B cell (primary cell): ENCODE measurements at places on chromosomes 6 and 20. TPM values are rescaled to one million over a fixed set of nuclear protein-coding genes. Genes with fewer than 3 reads are reported as not detected.

DNA sequence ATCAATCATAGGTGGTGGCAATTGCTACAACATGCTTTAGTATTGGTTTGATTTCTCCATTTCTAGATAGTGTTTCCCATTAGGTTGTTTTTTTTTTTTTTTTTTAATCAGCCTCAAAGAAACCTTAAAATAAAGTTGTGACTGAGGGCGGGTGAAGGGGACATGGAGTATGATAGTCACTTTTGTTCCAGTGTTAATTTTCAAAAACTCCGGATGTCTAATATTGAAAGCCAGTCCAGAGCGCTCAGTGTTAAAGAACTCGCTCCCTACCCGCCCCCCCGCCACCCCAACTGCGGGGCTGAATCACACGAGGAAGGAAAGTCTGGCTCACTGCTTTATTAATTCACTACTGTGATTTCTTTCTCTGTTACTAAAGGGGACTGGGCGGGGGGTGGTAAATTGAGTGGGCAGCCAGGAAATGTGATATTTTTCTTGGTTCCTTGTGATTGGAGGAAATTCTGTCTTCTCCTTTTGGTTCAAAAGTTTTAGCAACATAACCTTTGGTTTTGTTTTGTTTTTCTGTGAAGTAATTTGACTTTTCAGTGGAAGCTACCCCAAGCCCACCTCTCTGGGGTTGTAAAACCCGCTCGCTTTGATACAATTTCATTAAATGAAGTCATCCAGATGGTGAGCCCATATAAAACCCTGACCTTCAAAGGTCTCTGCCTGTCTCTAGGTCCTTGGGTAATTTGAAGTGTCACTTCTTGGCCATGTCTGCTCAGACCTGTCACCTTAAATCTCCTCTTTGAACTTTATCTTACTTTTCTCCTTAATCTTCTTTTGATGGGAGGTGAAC is 38.0 kb downstream of the TNFAIP3 start:
- H3K36me3 ChIP-seq, result no peaks in the 10 kb centered on the region
- H3K27me3 ChIP-seq, result no peaks in the 10 kb centered on the region
- peak overlapping the region; percentile 31 for H3K4me3 ChIP-seq
- DNase-seq, result peak; percentile 39

DNA sequence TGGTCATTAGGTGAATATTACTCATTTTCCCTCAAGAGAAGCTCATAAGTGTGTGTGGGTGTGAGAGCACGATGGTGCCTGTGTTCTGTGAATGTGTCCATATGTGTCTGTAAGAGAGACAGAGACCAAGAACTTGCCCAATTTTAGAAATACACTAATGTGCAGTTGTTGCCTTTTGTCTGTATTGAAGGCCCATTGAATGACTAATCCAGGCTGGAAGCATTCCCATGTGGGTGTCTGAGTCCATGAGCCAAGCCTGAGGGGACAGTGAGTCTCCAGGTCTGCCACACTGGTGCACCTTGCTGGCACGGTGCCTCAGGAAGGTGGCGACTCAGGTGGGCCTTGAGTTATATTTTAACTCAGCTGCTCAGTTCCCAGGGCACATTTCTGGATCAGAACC is 25.5 kb upstream of the ASXL1 start:
- peak overlapping the region; percentile 51 for H3K27ac ChIP-seq
- H3K4me3 ChIP-seq, result no peak overlapping the region
- peaks cover 49% of the 10 kb centered on the region for H3K36me3 ChIP-seq
- no peaks in the 10 kb centered on the region for H3K27me3 ChIP-seq

ANGPT4 gene
- total RNA-seq, result not detected in 2 replicates

- H3K27ac ChIP-seq, result no peak overlapping the region
- no peak for DNase-seq
- no peaks in the 10 kb centered on the region for H3K36me3 ChIP-seq
- no peaks in the 10 kb centered on the region for H3K4me1 ChIP-seq
- H3K27me3 ChIP-seq, result no peaks in the 10 kb centered on the region
- H3K4me3 ChIP-seq, result no peak overlapping the region
These were observed 40.8 kb downstream of the FAM229B start for GRCh38 chr6:112128208-112128607.

- H3K27ac ChIP-seq, result no peak overlapping the region
- no peaks in the 10 kb centered on the region for H3K27me3 ChIP-seq
- H3K4me3 ChIP-seq, result no peak overlapping the region
- DNase-seq, result peak; percentile 40
These were observed 296.8 kb downstream of the UTRN start for GRCh38 chr6:144581812-144582537.

- no peaks in the 10 kb centered on the region for H3K27me3 ChIP-seq
- no peaks in the 10 kb centered on the region for H3K36me3 ChIP-seq
- H3K27ac ChIP-seq, result no peak overlapping the region
- H3K4me3 ChIP-seq, result no peak overlapping the region
These were observed 166.5 kb upstream of the SNX9 start for GRCh38 chr6:157656437-157656997.

DNA sequence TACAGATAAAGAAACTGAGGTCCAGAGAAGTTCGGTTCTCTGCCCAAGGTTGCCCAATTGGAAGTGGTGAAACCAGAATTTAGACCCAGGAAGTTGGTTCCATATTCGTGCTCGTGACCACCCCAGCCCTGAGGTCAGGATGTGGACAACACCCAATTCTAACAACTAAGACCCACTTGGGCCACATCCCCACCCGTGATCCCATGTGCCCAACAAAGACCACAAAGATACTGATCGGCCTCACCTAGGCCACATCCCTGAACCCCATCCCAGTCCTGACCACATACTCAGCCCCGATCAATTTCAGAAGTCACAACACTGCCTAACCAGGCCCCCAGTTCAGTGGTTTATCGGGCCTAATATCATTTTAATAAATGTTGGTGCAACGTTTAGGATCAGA is 138.4 kb downstream of the PREX1 start:
- no peaks in the 10 kb centered on the region for H3K27me3 ChIP-seq
- DNase-seq, result no peak
- peaks cover 3% of the 10 kb centered on the region for H3K36me3 ChIP-seq
- no peaks in the 10 kb centered on the region for H3K4me1 ChIP-seq
- H3K4me3 ChIP-seq, result no peak overlapping the region
- no peak overlapping the region for H3K27ac ChIP-seq

GRCh38 chr6:154343473-154344308 is 12.9 kb downstream of the IPCEF1 start:
- no peak for DNase-seq
- H3K36me3 ChIP-seq, result no peaks in the 10 kb centered on the region
- H3K27ac ChIP-seq, result no peak overlapping the region
- H3K27me3 ChIP-seq, result no peaks in the 10 kb centered on the region

DNA sequence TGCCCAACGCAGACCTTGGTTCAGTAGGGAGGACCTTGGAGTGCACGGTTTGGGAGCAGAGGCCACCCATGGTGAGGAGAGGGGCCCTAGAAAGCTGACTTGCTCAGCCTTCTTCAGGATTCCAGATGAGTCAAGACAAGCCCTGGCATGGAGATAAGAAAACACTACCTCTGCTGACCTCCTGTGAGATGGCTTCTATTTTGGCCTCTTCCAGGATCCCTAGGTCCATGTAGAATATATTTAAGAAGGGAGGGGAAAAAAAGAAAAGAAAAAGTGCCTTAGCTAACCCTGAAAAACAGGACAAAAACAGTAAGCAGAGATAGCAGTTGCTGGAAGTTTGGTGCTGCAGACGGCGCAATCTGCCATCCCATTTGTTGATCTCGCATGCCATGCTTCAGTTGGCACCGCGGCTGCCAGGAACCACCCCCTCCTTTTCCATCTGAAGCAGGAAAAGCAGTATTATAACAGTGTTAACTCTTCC is 100.0 kb downstream of the ARMC2 start:
- no peak for DNase-seq
- peaks cover 19% of the 10 kb centered on the region for H3K4me1 ChIP-seq
- no peaks in the 10 kb centered on the region for H3K27me3 ChIP-seq
- no peak overlapping the region for H3K4me3 ChIP-seq
- no peaks in the 10 kb centered on the region for H3K36me3 ChIP-seq
- H3K27ac ChIP-seq, result no peak overlapping the region

DNA sequence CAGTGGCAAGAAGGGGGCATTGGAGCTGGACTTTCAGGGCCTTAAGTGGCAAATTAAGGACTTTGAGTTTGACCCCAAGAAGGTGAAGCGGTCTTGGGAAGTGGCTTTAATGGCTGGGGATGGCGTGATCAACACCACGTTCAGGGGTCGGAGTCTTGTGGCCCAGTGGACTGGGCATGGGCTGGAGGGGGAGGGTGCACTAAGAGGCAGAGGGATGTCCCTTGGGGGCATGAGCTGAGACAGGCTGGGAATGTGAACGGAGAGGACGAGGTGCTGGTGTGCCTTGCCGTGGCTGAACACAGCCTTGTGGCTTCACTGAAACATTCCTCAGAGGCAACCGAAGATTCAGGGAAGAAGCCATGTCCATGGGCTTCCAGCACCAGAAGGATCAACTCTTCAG is 227.0 kb downstream of the SYNDIG1 start:
- H3K4me1 ChIP-seq, result no peaks in the 10 kb centered on the region
- no peak overlapping the region for H3K27ac ChIP-seq
- DNase-seq, result no peak
- H3K4me3 ChIP-seq, result no peak overlapping the region
- H3K36me3 ChIP-seq, result no peaks in the 10 kb centered on the region
- H3K27me3 ChIP-seq, result no peaks in the 10 kb centered on the region

DNA sequence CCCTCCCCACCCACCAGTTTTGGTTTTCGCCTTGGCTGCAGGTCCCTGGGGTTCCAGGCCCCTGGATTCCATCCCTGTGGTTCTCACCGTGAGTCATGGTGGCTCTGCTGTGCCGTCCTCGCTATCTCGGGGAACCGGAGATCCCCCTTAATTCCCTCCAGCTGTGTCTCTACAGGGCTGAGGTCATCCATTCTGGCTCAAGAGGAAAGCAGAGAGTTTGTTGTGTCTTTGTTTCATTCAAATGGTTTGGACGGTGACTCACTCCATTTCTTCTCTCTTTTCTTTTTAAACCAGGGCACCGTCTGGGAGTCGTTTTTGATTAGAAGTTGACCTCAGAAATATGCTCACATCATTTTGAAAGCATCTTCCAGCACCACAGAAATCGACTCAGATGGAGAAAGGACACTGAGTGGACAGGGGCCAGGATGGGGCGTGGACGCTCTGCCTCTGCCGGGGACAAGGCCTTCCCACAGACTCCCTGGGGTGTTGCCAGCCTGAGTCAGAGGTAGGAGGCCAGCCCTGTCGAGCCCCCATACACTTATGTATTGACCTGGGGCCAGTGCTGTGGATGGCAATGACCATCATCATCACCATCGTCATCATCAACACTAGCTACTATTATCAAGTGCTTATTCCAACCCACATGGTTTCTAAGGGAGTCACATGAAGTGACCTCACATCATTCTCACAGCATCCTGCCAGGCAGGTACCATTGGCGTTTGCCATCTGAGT is 176.2 kb downstream of the NFATC2 start:
- DNase-seq, result no peak
- H3K36me3 ChIP-seq, result no peaks in the 10 kb centered on the region
- H3K27ac ChIP-seq, result no peak overlapping the region
- no peaks in the 10 kb centered on the region for H3K4me1 ChIP-seq

GRCh38 chr20:10927011-10927583 is 253.3 kb upstream of the JAG1 start:
- no peak for DNase-seq
- no peaks in the 10 kb centered on the region for H3K4me1 ChIP-seq
- H3K27me3 ChIP-seq, result no peaks in the 10 kb centered on the region
- no peak overlapping the region for H3K27ac ChIP-seq
- no peaks in the 10 kb centered on the region for H3K36me3 ChIP-seq
- H3K4me3 ChIP-seq, result no peak overlapping the region

DNA sequence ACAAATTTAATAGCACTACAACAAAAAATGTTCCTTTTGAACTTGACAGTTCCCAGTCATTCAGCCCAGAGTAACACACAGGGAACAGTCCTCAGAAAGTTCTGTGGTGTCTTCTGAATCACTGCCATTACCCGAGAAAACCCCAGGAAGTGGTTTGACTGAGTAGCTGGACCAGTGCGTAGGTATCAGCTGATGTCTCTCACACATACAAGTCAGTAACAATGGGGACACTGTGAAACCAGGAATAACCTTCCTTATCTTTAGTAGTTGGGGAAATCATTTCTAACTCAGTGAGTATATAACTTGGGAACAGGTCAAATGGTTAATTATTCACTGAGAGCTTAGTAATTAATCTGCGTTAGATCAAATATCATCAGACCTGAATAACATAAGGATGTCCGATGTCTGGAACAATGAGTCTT is 73.1 kb downstream of the HIVEP2 start:
- peak; percentile 68 for DNase-seq
- no peaks in the 10 kb centered on the region for H3K36me3 ChIP-seq
- H3K4me3 ChIP-seq, result no peak overlapping the region
- no peaks in the 10 kb centered on the region for H3K27me3 ChIP-seq
- no peak overlapping the region for H3K27ac ChIP-seq

DNA sequence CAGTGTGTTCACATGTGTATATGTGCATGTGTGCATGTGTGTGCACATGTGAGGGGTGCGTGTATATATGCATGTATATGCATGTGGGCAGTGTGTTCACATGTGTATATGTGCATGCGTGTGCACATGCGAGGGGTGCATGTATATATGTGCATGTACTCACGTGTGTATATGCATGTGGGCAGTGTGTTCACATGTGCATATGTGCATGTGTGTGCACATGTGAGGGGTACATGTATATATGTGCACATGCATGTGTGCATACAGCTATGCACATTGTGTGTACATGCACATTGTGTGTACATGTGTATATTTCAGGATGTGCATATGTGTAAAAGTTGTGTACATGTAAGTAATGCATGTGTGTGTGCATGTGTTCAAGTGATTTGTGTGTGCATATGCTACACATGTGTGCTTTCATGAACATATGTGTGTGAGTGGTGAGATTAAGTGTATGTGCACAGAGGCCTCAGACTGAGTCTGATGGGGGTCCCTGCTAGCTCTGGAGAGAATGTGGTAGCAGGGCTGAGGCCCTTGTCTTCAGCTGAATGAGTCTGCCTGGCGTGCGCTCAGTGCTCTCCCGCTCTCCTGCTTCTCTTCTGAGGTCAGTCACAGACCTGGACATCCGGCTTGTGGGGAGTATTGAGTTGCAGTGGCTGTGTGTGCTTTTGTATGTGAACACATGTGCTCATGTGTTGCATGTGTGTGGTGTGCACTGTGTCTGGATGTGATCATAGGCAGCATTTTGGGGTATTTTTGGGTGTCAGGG is 19.9 kb upstream of the MYT1 start:
- no peak for DNase-seq
- H3K27ac ChIP-seq, result no peak overlapping the region
- no peaks in the 10 kb centered on the region for H3K36me3 ChIP-seq
- no peak overlapping the region for H3K4me3 ChIP-seq
- no peaks in the 10 kb centered on the region for H3K27me3 ChIP-seq

BTBD9 gene
- total RNA-seq, result 48.9 and 57.8 TPM in 2 replicates

GRCh38 chr6:152636609-152637295 is 410 bp downstream of the SYNE1 start:
- peaks cover 9% of the 10 kb centered on the region for H3K4me1 ChIP-seq
- no peak overlapping the region for H3K4me3 ChIP-seq
- no peak for DNase-seq
- H3K36me3 ChIP-seq, result no peaks in the 10 kb centered on the region
- no peak overlapping the region for H3K27ac ChIP-seq
- H3K27me3 ChIP-seq, result peaks cover 12% of the 10 kb centered on the region

HDGFL1 gene
- total RNA-seq, result not detected in 2 replicates
